ENCODE measurements at places on chromosomes 12 and 14. TPM values are rescaled to one million over a fixed set of nuclear protein-coding genes. Genes with fewer than 3 reads are reported as not detected.

DNA sequence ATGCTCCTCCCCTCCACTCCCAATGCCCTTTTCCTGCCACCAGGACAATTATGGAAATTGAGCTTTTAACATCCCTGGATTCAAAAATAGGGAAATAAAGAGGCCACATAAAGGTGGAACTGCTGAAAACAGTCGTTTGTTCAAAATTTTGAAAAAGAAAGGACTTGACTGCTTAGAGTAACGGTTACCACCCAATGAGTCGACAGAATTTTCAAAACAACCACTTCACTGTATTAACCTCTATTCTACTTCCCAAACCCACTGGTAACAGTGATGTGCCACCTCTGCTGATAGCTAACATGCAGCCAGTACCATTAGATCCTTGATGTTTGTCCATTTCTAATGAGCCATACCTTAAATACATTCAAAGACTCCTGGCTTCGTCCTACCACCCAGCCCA lies 4.9 kb downstream of the ST8SIA1 start:
- no peak overlapping the region for H3K27ac ChIP-seq
- DNase-seq: no peak
- H3K4me1 ChIP-seq: peaks cover 9% of the 10 kb centered on the region
- H3K27me3 ChIP-seq: peaks cover 44% of the 10 kb centered on the region
- H3K4me3 ChIP-seq: no peak overlapping the region
- H3K36me3 ChIP-seq: no peaks in the 10 kb centered on the region

Gene ZFHX2
- total RNA-seq: 2.2 TPM

Gene CCDC198
- not detected for total RNA-seq

Gene PLEKHD1
- total RNA-seq: 0.24 TPM

DNA sequence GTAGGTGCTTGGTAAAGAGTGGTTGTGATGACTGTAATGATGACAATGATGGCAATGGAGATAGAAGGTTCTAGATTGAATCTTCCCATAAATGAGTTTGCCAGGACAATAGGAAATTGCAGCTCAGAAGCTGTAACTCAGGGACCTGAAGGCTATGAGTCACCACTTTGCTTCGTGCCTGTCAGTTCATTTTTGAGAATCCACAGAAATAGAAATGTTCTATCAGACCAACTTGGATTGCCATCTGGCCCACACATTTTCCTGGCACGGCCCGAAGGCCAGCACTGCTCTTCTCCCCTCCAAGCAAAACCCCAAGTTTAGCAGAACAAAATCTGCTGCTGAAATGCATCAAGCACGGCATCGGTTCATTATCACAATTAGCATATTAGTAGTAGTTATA lies 1127.0 kb downstream of the BCL11B start:
- H3K27me3 ChIP-seq: no peaks in the 10 kb centered on the region
- no peak overlapping the region for H3K4me3 ChIP-seq
- no peak overlapping the region for H3K27ac ChIP-seq
- DNase-seq: no peak
- no peaks in the 10 kb centered on the region for H3K4me1 ChIP-seq

DNA sequence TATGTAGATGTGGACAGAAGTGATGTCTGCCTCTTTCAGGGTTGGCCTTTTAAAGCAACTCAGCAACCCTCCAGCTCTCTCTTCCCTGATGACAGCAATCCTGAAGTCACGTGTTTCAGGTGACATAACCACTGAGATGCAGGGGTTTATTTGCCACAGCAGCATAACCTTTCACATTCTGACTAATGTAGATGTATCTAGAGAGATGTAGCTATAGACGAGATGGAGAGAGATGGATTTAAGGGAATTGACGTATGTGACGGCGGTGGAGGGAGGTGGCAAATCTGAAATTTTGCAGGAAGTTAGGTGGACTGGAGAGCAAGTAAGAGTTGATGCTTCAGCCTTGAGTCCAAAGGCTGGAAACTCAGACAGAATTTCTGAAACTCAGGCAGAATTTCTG lies 126.0 kb downstream of the ZFP36L1 start:
- no peak overlapping the region for H3K4me3 ChIP-seq
- H3K27me3 ChIP-seq: no peaks in the 10 kb centered on the region
- peaks cover 4% of the 10 kb centered on the region for H3K36me3 ChIP-seq
- DNase-seq: no peak
- H3K4me1 ChIP-seq: peaks cover 69% of the 10 kb centered on the region

DNA sequence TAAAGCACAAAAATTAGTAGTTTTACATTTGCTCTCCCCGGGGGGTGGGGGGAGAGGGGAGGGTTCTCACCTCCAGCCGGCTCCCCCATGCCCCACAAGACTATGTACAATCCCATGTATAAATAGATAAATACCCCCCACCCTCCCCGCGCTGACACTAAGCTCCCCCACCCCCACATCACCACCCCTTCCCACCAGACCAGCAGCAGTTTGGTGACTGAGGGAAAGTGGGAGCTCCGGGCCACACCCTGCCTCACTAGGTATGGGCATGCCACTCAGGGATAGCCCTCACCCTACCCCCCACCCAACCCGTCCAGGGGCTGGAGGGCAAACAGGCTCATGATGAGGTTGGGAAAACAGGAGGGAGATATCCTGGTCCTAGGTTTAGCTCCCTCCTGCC lies 1.9 kb upstream of the PRKAG1 start:
- H3K4me1 ChIP-seq: peaks cover 27% of the 10 kb centered on the region
- H3K4me3 ChIP-seq: no peak overlapping the region
- DNase-seq: no peak
- no peaks in the 10 kb centered on the region for H3K27me3 ChIP-seq
- H3K36me3 ChIP-seq: peaks cover 60% of the 10 kb centered on the region
- no peak overlapping the region for H3K27ac ChIP-seq

Gene KRT7
- 0.81 TPM for total RNA-seq

Gene CNTN1
- total RNA-seq: not detected

Gene CLEC6A
- not detected for total RNA-seq

- no peak overlapping the region for H3K4me3 ChIP-seq
- no peak for DNase-seq
- H3K27me3 ChIP-seq: peaks cover 56% of the 10 kb centered on the region
- no peaks in the 10 kb centered on the region for H3K36me3 ChIP-seq
These were observed 6.9 kb upstream of the BMP4 start for GRCh38 chr14:53963320-53964227.

- no peaks in the 10 kb centered on the region for H3K36me3 ChIP-seq
- peak; percentile 69 for DNase-seq
- H3K4me3 ChIP-seq: peak overlapping the region; percentile 80
- H3K27ac ChIP-seq: no peak overlapping the region
- peaks cover 27% of the 10 kb centered on the region for H3K27me3 ChIP-seq
- peaks cover 14% of the 10 kb centered on the region for H3K4me1 ChIP-seq
These were observed 702 bp downstream of the FAM222A start for GRCh38 chr12:109714141-109714912.

DNA sequence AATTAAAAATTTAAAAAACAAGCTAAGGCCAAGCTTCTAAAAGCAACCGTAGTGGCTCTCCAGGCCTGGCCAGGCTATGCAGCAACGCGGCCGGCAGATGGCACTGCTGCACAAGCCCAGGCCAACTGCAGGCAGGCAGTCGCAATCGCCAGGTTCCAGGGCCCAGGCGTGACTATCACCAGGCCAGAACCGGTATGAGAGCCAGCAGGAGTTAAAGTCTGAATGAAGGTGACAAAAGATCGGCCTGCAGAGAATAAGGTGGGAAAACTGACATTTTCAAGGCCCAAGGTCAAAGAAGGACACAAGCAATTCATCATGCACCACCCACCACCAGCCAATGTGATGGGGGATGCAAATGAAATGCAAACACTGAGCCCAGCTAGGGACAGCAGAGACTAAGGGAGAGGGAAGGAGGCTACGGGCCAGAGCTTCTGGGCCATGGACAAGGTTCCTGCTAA lies 43.6 kb upstream of the ANO2 start:
- H3K4me1 ChIP-seq: no peaks in the 10 kb centered on the region
- peaks cover 2% of the 10 kb centered on the region for H3K27me3 ChIP-seq
- no peak overlapping the region for H3K27ac ChIP-seq
- H3K4me3 ChIP-seq: no peak overlapping the region

Gene TAMALIN
- total RNA-seq: 47.6 TPM

- DNase-seq: no peak
- no peaks in the 10 kb centered on the region for H3K27me3 ChIP-seq
- no peak overlapping the region for H3K27ac ChIP-seq
- H3K4me3 ChIP-seq: no peak overlapping the region
These were observed 27.8 kb downstream of the PELI2 start for GRCh38 chr14:56145965-56146364.

GRCh38 chr14:21101802-21102413 lies 1.0 kb downstream of the TMEM253 start:
- peaks cover 27% of the 10 kb centered on the region for H3K4me1 ChIP-seq
- H3K27ac ChIP-seq: no peak overlapping the region
- no peaks in the 10 kb centered on the region for H3K36me3 ChIP-seq
- H3K27me3 ChIP-seq: peaks cover 12% of the 10 kb centered on the region
- no peak overlapping the region for H3K4me3 ChIP-seq
- no peak for DNase-seq

All from activated B cell treated with CpG ODN at 0.5 μM for 24 hours (primary cell).